ENCODE measurements at places on chromosomes 6 and 20. TPM values are rescaled to one million over a fixed set of nuclear protein-coding genes. Genes with fewer than 3 reads are reported as not detected.

The GTSF1L gene
- not detected for total RNA-seq

The CYP39A1 gene
- 1.8 TPM for total RNA-seq

The MEP1A gene
- total RNA-seq = 0.11 TPM

The CFAP61 gene
- not detected for total RNA-seq

The MUC21 gene
- not detected for total RNA-seq

The CLDN20 gene
- not detected for total RNA-seq

The TXLNB gene
- not detected for total RNA-seq

The INSM1 gene
- total RNA-seq = not detected

The BFSP1 gene
- total RNA-seq = 2.2 TPM

The ISM1 gene
- total RNA-seq = 1.0 TPM

The MTHFD1L gene
- 54.3 TPM for total RNA-seq

The MRPS26 gene
- 128 TPM for total RNA-seq

The KCNK5 gene
- total RNA-seq = not detected

The SNAI1 gene
- 0.04 TPM for total RNA-seq

The SAMD10 gene
- total RNA-seq = 3.0 TPM

The MYH7B gene
- total RNA-seq = not detected

The VWA7 gene
- total RNA-seq = 0.19 TPM

The RIPOR3 gene
- total RNA-seq = not detected

The NTSR1 gene
- 0.23 TPM for total RNA-seq

The RIN2 gene
- total RNA-seq = 61.5 TPM

The SLC32A1 gene
- total RNA-seq = not detected

The ADGRF1 gene
- total RNA-seq = 12.9 TPM

The ADA gene
- 40.7 TPM for total RNA-seq

The HCRTR2 gene
- not detected for total RNA-seq
